ENCODE measurements at places on chromosomes 4 and X. TPM values are rescaled to one million over a fixed set of nuclear protein-coding genes. Genes with fewer than 3 reads are reported as not detected.

- DNase-seq = no peak
Observed at GRCh38 chrX:10507876-10508275, 112.5 kb downstream of the MID1 start.

GRCh38 chr4:995311-996026, 2.3 kb upstream of the SLC26A1 start:
- no peak for DNase-seq

SAGE1 gene
- not detected for total RNA-seq

AR gene
- not detected for total RNA-seq

OTC gene
- not detected for total RNA-seq

Measured in B cell (primary cell).